Stimulated activated CD4-positive, alpha-beta T cell treated with anti-CD3 and anti-CD28 coated beads, Interleukin-4, amount 100 ng/mL, for 4 hours (primary cell): ENCODE measurements at places on chromosomes 4 and X.

DNA sequence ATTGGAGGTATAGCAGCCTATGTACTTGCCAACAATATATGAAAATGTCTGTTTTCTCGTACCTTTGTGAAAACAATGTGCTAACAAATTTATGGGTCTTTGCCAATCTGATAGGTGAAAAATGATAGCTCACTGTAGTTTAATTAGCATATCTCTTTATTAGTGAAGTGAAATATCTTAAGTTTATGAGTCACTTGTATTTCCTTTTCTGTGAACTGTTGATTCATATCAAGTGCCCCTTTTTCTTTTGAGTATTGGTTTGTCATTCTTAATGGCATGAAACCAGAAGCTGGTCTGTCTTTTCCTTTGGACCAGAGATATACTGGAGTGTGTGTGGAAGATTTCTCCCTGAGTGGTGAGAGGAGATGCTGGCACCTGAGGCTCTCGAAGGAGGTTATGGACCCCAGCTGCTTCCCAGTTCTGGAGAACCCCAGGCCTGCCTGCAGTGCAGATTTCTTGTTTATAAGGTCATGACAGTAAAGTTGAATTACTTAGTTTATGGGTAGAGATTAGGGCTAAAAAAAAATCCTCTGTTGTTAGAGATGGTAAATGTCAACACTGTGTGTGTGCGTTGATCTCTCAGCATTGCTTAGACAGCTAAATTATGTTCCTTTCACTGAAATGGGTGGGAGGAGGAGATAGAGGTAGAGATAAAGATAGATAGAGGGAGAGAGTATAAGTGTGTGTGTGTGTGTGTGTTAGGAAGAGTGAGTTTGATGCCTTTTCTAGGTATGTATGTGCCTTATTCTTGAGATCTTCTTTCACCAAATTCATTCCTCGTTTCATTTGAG, 89.9 kb downstream of the REPS2 start:
- DNase-seq = no peak

GRCh38 chrX:19907794-19908193, 20.4 kb upstream of the SH3KBP1 start:
- DNase-seq = no peak

DNA sequence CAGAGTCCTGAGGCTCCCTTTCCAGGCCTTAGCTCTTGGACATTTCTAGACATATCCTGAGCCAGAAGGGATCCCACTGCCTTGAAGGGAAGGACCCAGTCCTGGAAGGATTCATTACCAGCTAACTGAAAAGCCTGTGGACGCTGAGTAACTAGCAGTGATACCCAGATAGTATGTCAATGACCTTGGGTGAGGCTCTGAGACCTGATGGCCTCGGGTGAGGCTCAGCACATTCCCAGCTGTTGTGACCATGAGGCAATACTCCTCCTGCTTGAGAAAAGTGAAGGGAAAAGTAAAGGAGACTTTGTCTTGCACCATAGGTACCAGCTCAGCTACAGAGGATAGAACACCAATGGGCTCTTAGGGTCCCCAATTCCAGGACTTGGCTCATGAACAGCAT, 268.1 kb downstream of the DKK2 start:
- DNase-seq = no peak

DNA sequence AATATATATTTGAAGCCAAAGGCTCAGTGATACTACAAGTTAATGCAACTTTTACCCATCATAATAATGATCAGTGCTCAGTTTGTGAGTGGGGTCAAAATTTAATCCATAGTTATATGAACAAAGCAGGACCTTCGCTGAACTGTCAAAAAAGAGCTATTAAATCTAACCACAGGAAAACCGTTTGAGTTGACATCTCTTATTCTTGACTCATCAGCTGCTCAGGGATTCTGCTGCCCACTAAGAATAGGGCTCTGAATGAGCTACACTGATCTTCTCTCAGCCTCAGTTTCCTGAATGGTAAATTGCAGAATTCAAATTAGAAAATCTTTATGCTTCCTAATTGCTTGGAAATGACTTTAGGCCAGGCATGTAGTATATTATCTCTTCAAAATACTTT, 44.9 kb upstream of the NAP1L5 start:
- DNase-seq = no peak

DNA sequence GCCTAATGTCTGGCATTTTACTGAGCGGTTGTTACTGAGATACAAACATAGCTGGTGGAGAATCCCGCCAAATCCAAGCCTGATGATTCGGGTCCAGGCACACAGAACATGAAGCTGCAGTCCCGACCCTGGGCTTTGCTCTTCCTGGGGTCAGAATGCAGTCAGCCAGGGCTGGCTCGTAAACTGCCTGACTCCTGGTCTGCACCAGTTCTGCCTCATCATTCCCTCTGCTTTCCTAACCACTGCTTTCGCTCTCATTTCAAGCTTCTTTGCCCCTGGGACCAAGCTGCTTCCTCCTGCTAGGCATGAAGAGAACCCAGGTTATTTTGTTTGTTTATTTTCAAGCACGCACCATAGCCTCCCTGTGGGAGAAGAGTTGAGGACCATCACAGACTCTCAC, 39.3 kb downstream of the GATB start:
- DNase-seq = no peak

DNA sequence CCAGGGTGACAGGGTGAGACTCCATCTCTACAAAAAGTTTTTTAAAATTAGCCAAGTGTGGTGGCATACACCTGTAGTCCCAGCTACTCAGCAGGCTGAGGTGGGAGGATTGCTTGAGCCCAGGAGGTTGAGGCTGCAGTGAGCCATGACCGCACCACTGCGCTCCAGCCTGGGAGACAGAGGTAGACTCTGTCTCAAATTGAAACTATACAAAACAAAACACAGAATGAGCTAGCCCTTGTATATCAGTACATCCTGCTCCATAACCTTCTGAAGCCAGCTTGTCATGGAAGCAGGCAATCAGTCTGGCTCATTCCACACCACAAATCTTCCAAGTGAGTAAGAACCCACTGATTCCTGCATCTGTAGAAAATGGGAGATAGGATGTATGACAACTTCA, 49.0 kb downstream of the CD99L2 start:
- DNase-seq = no peak

DNA sequence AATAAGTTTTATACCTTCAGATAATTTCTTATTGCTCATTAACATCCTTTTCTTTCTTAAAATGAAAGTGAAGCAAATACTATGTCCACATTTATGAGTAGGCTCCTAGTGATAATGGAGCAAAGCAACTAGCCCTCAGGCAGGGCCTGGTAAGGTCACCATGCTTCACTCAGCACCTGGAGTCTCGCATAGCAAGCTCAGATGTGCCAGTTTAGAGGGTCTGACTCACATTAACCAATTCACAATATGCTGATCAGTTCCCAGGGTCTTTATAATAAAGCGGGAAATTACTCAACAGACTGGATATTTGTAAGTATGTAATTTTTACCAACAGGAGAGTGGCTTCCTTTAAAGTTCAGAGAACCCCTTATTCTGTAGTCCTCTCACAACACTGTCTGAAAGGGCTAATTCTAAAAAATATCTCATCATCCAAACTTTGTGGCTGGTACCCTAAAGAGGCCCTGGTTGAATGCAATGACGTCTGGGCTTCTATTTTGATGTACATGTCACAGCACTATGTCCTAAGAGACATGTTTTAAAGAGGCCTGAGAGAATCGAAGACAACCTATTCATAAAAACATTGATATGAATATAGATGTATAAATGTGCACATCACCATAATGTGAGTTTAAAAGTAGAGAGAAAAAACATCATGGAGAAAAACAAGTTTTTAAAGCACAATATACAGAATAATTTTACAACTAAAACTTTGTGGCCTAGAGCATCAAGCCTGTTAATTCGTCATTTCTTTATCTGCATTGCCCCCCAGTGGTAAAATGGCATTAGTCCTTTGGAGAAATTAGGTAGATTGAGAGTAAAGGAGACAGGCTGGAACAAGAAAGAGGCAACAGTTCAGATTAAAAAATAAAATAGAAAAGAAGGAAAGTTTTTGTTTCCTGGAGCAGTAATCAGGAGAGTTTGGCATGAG, 44.3 kb downstream of the IL21 start:
- no peak for DNase-seq

- DNase-seq = no peak
Observed at GRCh38 chrX:153450114-153450948, 4.5 kb upstream of the TREX2 start.

GRCh38 chr4:88998891-88999290, 58.1 kb downstream of the FAM13A start:
- DNase-seq = no peak

GRCh38 chr4:149266301-149266700, 549.3 kb downstream of the IQCM start:
- DNase-seq = no peak
